ENCODE measurements at places on chromosomes 1 and 21.

DNA sequence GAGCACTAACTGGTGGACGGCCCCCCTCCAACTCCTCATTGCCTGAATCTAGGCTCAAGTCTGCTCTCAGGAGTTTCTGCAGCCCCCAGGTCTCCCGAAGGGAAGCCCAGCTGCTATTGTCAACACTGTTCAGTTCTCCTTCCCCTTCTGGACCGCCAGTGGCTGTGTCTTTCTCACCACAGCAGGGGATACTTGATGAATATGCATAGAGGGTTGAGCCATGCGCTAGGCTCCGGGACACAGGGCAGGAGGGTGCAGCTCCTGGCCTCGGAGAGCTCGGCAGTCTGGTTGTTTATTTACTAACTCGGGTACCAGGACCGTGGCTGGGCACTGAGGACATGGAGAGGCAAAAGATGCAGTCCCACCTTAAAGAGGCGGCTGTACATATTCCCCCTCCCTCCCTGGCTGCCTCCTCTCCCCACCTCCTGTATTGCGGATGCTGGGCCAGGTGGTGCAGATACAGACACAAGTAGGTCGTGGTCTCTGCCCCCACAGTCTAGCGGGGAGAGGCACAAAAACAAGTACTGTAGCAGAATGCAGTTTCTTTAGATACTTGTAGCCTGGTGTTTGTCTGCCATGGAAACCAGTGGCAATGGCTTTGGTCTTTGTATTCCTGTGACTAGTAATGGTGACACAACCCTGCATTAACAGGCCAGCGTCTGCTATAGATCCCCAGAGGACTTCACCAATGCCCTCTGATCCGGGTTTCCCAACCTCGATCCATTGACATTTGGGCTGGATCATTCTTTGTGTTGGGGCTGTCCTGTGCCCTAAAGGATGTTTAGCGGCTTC, 26.2 kb downstream of the ARHGEF10L start:
- no peak for DNase-seq

GRCh38 chr1:73755649-73756048, 442.3 kb downstream of the LRRIQ3 start:
- DNase-seq = no peak

GRCh38 chr1:2314803-2315673, 76.3 kb downstream of the MORN1 start:
- peak; percentile 97 for DNase-seq

- DNase-seq = no peak
These were observed 7.0 kb upstream of the C1orf174 start for GRCh38 chr1:3907031-3907534.

DNA sequence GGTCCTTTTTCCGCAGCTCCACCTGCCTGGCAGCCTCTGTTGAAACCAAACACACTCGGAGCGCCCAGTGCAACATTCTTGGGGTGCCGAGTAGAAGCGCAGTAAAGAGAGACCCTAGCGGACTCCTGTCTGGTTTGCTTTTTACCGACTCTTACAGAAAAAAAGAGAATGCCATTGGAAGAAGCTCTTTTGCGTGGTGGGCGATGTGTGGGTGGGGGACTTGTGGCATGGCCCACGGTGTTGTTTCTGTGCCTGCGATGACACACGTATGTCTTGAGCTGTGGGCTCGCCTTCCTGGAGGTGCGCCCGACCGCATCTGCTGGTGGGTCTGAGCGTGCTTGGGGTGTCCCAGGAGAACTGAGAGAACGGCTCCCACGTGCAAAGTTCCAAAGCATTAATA, 7.3 kb upstream of the BARHL2 start:
- no peak for DNase-seq

- no peak for DNase-seq
These were observed at the start of gene SLC6A9 for GRCh38 chr1:44031252-44032169. TSS of gene SLC6A9 (minus strand) at chr1:44031462. CDS start at chr1:44024277, 7,185 bp downstream.

GRCh38 chr1:177755851-177756560, 213.9 kb downstream of the SEC16B start:
- DNase-seq = no peak

- no peak for DNase-seq
These were observed 80.1 kb downstream of the FCRL5 start for GRCh38 chr1:157472056-157472701.

- DNase-seq = no peak
These were observed 499.9 kb downstream of the NUF2 start for GRCh38 chr1:163821679-163822078.

DNA sequence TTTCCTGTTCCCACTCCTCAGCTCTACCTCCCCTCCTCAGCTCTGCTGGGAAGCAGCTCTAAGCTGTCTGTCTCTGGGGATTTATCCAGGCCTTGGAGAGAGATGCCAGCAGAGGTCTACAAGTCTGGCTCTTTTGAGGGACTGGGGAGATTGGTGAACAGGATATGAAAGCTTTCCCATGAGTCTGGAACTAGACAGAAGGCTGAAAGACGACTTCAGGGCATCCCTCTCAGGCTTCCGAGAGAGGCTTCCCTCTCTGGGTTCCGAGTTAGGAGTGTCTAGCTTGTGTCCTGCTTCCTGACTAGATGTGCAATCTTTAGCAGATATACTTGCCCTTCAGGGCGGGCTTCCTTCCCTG, 733 bp downstream of the TMEM35B start:
- no peak for DNase-seq

DNA sequence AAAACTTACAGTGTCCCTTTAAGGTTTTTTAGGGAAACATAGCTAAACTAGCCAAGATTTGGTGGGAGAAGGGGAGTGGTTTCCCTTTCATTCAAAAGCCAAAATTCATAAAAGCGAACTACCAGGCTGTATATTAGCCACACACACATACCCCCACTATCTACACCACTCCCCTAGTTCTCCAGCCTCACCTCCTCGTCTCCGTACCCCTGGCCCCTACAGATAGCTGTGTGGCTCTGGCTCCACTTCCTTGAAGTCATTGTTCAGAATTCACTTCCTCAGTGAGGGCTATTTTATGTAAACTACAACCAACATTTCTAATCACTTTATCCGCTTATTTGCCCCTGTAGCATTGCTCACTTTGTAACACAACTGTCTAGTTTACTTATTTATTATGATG, 5.3 kb upstream of the DPH5 start:
- DNase-seq = no peak

DNA sequence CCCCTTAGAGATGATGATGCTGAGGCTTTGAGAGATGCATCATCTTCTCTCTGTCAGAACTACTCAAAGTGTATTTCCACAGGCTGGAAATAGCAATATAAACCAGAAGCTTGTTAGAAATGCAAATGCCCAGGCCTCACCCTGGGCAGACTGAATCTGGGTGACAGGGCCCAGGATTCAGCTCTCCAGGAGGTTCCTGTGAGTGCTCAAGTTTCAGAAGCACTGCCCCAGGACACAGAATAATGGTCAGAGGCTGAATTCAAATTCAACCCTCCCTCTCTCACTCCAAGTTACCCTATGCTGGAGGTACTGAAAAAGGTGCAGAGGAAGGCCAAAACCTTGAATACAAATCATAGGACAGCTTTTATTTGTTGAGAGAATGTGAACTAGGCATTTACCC, 98.5 kb upstream of the NGF start:
- no peak for DNase-seq

GRCh38 chr21:19648391-19648790, 1244.8 kb upstream of the TMPRSS15 start:
- DNase-seq = no peak

- DNase-seq = no peak
These were observed 99.5 kb upstream of the DUSP10 start for GRCh38 chr1:221841251-221841982.

GRCh38 chr1:79259390-79260336, 253.1 kb upstream of the ADGRL4 start:
- DNase-seq = no peak

DNA sequence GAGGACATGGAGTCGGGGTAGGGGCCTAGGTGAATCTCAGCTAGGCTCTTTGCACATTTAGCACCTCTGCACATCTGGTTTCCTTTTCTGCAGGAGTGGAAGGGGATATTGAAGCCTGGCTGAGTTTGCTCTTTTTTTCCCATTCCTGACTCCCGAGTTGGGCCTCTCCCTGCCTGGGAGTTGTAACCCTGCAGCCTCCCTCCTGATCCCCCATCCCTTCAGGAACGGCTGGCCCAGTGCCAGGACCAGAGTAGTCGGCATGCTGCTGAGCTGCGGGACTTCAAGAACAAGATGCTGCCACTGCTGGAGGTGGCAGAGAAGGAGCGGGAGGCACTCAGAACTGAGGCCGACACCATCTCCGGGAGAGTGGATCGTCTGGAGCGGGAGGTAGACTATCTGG, 836 bp downstream of the OLFML3 start:
- DNase-seq = no peak

GRCh38 chr1:34272152-34272551, 95.4 kb downstream of the C1orf94 start:
- no peak for DNase-seq

- DNase-seq = no peak
These were observed 52.9 kb upstream of the CD46 start for GRCh38 chr1:207698822-207699483.

DNA sequence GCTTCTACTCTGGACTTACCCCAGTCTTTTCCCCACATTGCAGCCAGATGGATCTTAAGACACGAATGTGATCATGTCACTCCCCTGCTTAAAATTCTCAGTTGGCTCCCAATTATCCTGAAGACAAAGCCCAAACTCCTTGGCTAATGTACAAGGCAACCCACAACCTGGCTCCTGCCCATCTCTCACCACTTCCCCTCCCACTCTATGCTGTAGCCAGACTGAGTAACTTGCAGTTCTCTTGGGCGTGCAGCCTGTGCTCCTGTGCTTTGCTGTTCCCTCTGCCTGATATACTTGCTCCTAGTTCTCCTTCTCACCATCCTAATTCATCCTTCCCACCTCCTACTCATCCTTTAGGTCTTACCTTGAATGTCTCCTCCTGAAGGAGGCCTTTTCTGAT, 56.2 kb downstream of the LGR6 start:
- no peak for DNase-seq

DNA sequence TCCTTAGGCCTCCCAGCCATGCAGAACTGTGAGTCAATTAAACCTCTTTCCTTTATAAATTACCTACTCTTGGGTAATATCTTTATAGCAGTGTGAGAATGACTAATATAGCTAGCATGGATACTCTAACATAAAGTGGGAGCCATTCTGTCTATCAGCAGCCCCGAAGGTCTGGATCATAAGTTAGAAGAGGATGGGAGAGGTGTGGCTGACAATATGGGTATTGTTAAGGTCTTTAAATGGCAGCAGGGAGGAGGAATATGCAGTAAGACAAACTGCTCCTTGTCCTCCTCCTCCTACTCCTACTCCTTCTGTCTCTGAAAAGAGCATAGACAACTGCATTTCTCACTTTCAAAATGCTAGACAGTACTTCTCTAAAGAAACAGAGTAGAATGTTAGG, 214.0 kb upstream of the C1orf87 start:
- no peak for DNase-seq

- no peak for DNase-seq
These were observed 9.2 kb upstream of the TNNI1 start for GRCh38 chr1:201430776-201431175.

DNA sequence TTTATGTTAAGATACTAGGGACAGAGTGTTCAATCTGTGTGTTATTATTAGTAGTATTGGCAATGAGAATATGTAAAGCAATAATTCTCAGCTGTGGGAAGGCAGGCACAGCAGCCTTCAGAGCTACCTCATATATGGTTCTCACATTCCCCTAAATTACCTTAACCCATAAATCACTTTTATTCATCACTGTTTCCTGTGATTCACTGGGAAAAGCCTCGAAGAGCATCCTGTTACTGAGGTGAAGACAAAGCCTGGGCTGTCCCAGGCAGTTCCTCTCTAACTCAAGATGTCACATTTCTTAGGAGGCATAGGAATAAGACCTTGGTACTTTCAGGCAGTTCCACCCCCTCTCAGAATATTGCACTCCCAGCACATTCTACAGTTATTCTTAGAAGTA, 965.7 kb downstream of the NCAM2 start:
- DNase-seq = no peak

GRCh38 chr1:19654386-19654785, 10.3 kb downstream of the NBL1 start:
- no peak for DNase-seq

GRCh38 chr1:184469396-184469795, 82.6 kb downstream of the C1orf21 start:
- DNase-seq = no peak

DNA sequence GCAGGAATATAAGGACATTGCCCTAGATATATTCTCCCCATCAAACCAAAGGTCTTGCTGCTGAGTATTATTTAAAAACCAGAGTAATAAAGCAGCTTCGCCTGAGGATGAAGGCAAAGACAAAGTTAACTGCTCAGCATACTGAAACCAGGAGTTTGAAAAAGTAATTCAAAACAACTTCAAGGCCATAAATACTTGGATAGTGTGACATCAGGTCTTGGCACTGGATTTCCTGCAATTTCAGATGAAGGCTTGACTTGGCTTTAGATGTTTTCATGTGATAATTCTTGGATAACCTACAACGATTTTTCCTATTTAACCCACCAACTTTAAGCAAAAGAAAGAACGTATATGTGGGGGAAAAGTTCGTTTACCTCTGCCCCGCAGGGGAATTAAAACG, 10.6 kb downstream of the SOD1 start:
- DNase-seq = no peak

- no peak for DNase-seq
These were observed 152.0 kb upstream of the GRIK3 start for GRCh38 chr1:37186246-37186756.

DNA sequence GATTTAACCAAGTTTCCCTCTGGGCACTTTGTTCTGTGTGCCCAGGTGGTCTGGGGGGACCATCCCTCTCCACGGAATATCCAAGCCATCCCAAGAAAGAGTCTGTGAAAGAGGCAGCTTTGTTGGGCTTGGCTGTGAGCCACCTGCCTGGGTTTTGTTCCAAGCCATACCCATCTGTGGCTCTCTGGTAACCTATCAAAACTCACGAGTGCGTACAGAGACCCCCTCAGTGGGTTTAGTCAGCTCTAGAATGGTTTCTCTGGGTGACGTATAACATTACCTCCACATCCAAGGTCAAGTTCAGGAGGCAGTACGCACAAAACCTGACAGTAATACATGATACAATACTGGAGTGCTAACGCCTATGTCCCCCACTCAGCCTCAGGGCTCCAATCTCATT, 54.2 kb downstream of the DNTTIP2 start:
- DNase-seq = no peak

DNA sequence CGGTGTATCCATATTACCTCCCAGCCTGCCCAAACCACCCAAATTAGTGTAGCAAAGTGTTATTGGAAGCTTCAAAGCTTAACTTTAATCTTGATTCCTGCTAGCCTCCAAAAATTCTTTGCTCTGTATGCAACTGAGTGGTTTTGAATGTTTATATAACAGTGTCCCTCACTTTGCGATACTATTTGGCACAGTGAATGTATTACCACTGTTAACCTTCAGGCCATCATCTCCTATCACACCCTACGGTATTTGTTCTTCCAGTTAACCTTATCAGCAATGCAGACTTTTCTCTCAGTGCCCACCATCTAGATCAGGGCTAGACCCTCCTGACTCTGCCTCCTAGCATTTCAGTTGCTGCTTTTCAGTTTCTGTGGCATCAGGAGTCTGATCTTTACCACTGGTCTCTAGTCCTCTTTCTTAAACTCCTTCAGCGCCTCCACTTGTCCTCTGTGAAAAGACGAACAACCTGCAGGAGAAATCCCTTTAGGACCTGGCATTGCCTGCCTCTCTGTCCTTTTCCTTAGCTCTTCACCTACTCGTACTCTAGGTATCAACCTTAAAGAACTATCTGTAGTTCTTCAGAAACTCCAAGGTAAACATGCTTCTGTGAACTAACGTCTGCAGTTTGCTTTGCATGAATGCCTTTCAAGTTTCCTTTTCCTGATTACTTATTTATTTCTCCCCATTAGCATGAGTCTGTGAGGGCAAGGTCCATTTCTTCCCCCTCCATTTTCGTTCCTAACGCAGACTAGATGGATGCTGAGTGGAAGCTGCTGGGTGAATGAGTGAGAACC, 71.7 kb downstream of the SNX7 start:
- DNase-seq = no peak
